ENCODE measurements at places on chromosomes 7 and 10. TPM values are rescaled to one million over a fixed set of nuclear protein-coding genes. Genes with fewer than 3 reads are reported as not detected.

DNA sequence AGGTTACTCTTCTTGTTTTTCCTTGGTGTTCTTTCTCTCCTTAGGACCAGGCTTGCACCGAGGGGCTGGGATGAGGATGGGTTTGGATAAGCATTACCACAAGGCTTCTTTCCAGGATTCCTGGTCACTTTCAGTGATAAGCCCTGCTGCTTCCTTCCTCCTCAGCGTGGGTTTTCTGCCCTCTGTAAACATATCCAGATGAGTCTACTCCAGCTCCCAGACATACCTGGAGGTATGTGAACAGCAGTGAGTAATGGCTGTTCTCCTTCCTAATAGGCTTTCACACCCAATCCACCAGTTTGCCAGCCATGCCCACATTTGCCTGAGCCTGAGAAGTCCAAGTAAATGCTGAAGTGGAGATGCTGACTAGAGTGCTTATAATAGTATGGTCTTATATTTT, 229.8 kb upstream of the YAE1 start:
- no peaks in the 10 kb centered on the region for H3K4me1 ChIP-seq
- no peak overlapping the region for H3K27ac ChIP-seq
- no peak overlapping the region for H3K4me3 ChIP-seq
- no peaks in the 10 kb centered on the region for H3K27me3 ChIP-seq

GRCh38 chr10:13784067-13784466, 197.3 kb downstream of the PRPF18 start:
- H3K4me3 ChIP-seq = no peak overlapping the region
- H3K4me1 ChIP-seq = peaks cover 29% of the 10 kb centered on the region
- H3K36me3 ChIP-seq = no peaks in the 10 kb centered on the region
- no peak for DNase-seq
- no peaks in the 10 kb centered on the region for H3K27me3 ChIP-seq
- H3K27ac ChIP-seq = no peak overlapping the region

GRCh38 chr10:128812000-128812399, 655.0 kb upstream of the MGMT start:
- DNase-seq = no peak
- no peak overlapping the region for H3K4me3 ChIP-seq
- no peak overlapping the region for H3K27ac ChIP-seq
- no peaks in the 10 kb centered on the region for H3K36me3 ChIP-seq
- H3K27me3 ChIP-seq = no peaks in the 10 kb centered on the region

- no peak overlapping the region for H3K4me3 ChIP-seq
- no peaks in the 10 kb centered on the region for H3K4me1 ChIP-seq
- H3K27me3 ChIP-seq = no peaks in the 10 kb centered on the region
- peaks cover 2% of the 10 kb centered on the region for H3K36me3 ChIP-seq
- H3K27ac ChIP-seq = no peak overlapping the region
Measured at GRCh38 chr10:132362151-132362611, 30.2 kb downstream of the LRRC27 start.

DNA sequence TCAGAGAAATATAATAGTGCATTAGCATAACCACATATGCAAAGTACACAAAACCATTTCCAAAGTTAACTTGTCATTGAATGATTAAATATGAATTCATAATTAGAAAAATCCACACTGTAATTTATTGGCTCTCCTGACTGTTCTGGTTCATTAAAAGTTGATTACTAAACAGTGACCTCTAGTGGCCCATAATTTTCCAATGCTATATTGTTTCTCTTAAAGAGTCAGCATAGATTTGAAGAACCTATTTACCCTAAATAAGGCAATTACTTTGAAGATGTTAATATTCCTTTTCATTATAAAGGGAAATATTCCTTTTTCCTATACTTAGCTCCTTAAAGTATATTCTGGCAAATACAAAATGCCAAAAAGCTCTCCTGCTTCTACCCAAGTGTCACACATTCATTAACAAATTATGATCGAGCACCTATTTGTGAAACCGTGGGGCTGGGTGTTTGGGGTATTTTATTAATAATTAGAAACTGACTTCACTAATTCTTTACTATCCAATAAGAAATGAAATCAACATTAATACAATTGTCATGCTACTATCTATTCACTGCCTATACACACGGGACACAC, 86.2 kb downstream of the HIBADH start:
- H3K27ac ChIP-seq = no peak overlapping the region
- H3K36me3 ChIP-seq = peaks cover 3% of the 10 kb centered on the region
- no peak for DNase-seq
- no peaks in the 10 kb centered on the region for H3K4me1 ChIP-seq
- H3K27me3 ChIP-seq = no peaks in the 10 kb centered on the region

DNA sequence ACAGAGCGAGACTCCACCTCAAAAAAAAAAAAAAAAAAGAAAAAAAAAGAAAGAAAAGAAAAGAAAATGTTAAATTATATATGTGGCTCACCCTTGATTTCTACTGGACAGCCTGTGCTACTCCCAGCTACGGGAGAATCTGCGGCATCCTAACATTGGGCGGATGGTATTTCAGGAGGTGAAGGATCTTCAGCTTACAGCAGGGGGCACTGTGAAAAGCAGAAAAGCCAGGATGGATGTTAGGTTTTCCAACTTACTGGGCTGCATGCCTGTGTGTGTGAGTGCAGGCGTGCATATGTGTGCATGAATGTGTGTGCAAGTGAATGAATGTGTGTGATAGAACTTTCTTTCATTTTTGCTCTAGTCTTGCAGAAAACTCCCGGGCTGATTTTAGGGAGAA, 1066.5 kb downstream of the TYW1 start:
- H3K4me1 ChIP-seq = no peaks in the 10 kb centered on the region
- DNase-seq = no peak
- no peak overlapping the region for H3K4me3 ChIP-seq
- H3K27me3 ChIP-seq = no peaks in the 10 kb centered on the region
- H3K27ac ChIP-seq = no peak overlapping the region

DNA sequence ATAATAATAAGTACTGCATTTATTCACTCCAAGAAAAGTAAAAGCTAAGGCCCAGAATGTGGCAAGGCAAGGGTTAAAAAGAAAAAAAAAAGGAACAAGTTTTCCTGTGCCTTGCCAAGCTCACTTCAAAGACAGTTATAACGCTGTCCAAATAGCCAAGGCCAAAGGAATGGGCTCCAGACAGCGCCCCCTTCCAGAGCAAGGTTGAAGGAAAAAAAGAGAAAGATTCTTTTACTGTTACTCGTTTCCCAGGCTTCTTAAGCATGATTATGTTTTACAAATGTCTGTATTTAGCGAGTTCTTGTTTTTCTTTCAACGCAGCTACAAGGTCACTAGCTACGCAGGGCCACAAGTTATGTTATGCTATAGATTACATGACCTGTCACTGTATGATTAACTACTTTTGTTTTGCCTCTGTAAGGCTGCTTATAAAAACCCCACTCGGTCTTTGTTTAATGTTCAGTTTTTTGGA, 9.1 kb upstream of the EIF4H start:
- no peaks in the 10 kb centered on the region for H3K36me3 ChIP-seq
- H3K27ac ChIP-seq = no peak overlapping the region
- no peak for DNase-seq
- no peak overlapping the region for H3K4me3 ChIP-seq

- DNase-seq = no peak
- no peaks in the 10 kb centered on the region for H3K36me3 ChIP-seq
- peaks cover 6% of the 10 kb centered on the region for H3K4me1 ChIP-seq
- no peak overlapping the region for H3K4me3 ChIP-seq
- no peak overlapping the region for H3K27ac ChIP-seq
Measured at GRCh38 chr10:78516236-78516635, 482.6 kb downstream of the RPS24 start.

GRCh38 chr7:129362496-129362895, 71.7 kb upstream of the STRIP2 start:
- DNase-seq = no peak
- H3K27me3 ChIP-seq = no peaks in the 10 kb centered on the region
- no peak overlapping the region for H3K27ac ChIP-seq
- no peak overlapping the region for H3K4me3 ChIP-seq

DNA sequence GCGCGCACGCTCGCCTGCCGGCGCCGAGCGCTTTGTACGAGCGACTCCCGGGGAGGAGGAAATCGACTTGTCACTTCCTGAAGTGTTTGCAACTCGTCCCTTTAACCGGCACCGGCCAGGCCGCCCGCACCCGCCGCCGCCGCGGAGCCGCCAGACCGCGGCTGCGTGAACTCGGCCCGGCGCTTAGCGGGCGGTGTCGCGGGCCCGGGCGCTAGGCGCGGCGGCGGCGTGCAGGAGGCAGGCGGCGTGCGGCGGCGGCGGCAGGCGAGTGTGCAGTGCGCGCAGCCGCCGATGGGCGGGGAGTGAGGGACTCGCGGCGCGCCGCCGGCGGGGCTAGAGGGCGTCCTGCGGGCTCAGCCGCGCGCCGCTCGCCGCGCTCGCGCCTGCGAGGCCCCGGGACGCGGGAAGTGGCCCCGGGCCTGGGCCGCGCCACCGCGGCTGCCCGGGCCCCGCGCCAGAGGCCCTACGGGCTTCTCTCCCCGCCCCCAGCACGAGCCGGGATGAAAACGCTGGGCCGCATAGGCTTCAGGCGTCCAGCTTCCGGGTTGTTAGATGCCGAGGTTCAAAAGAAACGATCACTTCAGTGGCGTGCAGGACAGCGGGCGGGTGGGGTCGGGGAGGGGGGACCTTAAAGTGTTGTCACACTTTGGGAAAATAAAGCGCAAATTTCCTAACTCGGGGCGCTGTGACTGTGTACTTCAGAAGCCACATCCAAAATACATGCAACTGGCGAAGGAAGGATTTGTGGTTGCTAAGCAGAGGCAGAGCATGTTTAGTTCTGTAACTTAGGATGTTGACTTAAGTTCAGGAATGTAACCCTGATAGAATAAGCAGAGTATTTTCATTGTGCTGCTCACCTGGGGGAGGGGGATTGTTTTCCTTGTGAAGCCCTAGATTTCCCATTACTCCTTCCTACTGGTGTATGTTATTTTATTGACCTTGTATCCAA, at the start of gene FAM53B:
Gene FAM53B, minus strand, starts transcription at position 277 of the 949 bp plus-strand sequence. CDS start 37,665 bp downstream, outside the sequence.
- peak within 1 kb of the TSS; percentile 91 for H3K4me3 ChIP-seq
- H3K4me1 ChIP-seq = peaks cover 54% of the 10 kb centered on the region
- no peaks in the 10 kb centered on the region for H3K27me3 ChIP-seq
- H3K27ac ChIP-seq = peak within 1 kb of the TSS; percentile 86
- H3K36me3 ChIP-seq = peaks cover 7% of the 10 kb centered on the region
- peak; percentile 83 for DNase-seq

DNA sequence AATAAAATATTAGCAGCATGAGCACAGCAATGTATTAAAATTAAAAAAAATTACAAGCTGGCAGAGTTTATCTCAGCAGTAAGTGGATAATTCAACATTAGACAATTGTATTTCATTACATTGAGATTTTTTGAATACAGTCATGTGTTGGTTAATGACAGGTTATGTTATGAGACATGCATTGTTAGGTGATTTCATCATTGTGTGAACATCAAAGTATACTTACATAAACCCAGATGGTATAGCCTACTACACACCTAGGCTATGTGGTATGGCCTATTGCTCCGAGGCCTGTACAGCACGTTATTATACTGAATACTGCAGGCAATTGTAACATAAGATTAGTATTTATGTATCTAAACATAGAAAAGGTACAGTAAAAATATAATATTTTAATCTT, 29.7 kb downstream of the CCDC6 start:
- H3K4me3 ChIP-seq = no peak overlapping the region
- H3K27me3 ChIP-seq = no peaks in the 10 kb centered on the region
- peaks cover 93% of the 10 kb centered on the region for H3K4me1 ChIP-seq
- H3K36me3 ChIP-seq = peaks cover 8% of the 10 kb centered on the region
- no peak for DNase-seq

DNA sequence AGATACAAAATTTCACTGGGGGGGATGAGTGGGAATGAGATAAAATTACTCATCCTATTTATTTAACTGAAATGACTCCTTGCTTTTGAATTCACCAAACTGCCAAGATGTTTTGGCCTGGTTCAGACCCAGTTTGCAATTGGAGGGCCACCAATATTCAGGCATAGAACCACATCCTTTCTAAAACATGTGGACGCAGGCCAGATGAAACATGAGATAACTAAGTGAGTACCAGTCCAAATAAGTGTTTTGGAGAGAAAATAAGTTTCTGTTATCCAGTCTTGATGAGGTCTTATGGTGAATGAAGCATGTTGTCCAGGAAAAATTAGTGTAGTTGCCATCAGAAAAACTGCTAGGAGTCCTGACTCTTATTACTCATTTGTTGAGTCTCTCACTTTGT, 36.3 kb upstream of the PDK4 start:
- H3K27me3 ChIP-seq = no peaks in the 10 kb centered on the region
- H3K4me3 ChIP-seq = no peak overlapping the region
- no peak overlapping the region for H3K27ac ChIP-seq
- DNase-seq = no peak
- no peaks in the 10 kb centered on the region for H3K4me1 ChIP-seq

DNA sequence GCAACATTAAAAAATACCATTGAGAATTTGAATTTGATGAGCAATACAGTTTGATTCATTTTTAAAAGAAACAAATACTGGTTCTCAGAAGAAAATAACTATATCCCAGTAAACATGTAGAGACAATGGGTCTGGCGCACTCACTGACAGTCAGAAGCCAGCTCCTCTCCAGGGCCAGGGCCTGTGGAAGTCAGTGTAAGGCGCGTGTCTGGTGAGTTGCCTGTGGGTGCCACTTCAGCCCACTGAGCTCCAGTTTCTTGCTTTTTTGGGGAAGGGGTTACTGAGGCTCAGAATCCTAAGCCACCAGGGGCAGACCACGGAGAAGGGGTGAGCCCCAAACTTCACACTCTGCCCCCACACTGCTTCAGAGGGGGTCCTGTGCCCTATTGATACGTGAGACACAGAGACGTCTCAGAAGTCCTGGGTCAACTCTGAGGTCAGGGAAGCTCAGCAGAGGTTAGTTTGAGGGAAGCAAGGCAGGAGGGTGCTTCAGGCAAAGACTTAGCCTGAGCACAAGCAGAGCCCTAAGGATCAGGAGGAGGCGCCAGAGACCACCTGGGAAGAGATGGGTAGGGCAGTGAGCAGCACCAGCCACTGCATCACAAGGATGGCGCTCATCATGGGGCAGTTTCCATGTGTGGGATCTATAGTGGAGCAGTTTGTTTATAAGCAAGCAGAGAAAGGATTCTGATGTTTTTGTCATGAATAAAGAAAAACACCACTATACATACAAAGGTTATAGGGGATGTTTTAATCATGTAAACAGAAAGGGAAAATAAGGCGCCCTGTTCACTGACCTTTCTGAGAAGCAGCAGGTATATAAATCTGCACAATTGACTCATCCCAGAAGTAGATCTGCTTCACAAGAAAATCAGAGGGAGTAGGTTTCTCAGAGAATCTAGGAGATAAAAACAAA, 95.7 kb downstream of the PKD1L1 start:
- DNase-seq = peak; percentile 25
- H3K27ac ChIP-seq = no peak overlapping the region
- H3K27me3 ChIP-seq = no peaks in the 10 kb centered on the region

DNA sequence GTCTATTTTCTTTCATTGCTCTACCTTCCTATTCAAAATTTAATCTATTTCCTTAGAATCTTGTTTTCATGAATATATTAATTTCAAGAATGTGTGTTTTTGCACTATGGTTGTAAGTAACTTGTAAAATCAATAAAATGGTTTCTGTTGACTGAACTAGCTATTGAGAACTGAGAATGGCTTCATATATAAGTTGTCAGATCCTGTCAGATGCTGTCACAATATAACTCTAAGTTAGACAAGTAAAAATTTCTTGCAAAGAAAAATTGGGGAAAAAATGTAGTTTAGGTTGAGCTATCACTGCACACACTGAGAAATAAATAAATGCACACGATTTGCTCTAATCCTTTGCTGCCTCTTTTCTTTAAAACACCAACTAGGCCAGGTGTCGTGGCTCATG, 89.8 kb downstream of the RAB11FIP2 start:
- peaks cover 13% of the 10 kb centered on the region for H3K27me3 ChIP-seq
- H3K36me3 ChIP-seq = no peaks in the 10 kb centered on the region
- H3K27ac ChIP-seq = no peak overlapping the region

C10orf53 gene
- not detected for total RNA-seq

PDZD7 gene
- 0.93 TPM for total RNA-seq

FGFBP3 gene
- 1.6 TPM for total RNA-seq

PCLO gene
- not detected for total RNA-seq

ZNF92 gene
- 13.9 TPM for total RNA-seq

NPTX2 gene
- not detected for total RNA-seq

FRMD4A gene
- 0.31 TPM for total RNA-seq
